ENCODE measurements at places on chromosomes 16 and 17.

DNA sequence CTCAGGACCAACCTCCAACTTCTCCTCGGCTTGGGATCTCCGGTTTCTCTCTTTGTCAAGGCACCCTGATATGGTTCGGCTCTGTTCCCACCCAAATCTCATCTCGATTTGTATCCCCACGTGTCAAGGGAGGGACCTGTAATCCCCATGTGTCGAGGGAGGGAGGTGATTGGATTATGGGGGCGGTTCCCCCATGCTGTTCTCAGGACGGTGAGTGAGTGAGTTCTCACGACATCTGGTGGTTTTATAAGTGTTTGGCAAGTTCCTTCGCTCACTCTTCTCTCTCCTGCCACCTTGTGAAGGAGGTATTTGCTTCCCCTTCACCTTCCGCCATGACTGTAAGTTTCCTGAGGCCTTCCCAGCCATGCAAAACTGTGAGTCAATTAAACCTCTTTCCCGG, 117.9 kb downstream of the SEC14L1 start:
- DNase-seq, result no peak

DNA sequence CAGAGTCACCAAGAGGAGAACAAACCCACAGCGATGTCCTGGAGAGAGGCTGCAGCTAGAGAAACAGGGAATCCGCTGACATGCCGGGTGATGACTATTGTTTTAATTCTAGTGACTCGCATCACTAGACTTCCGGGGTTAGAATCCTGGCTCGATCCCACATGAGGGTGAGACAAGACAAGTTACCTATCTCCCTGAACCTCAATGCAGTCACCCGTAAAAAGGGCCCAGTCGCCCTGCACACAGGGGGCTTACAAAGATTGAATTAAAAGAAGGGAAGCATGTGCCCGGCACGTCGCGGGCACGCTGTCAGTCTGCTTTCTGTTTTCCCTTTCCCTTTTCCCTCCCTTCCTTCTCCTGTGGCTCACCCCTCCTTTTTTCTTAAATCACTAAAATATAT, 212.9 kb upstream of the FOXF1 start:
- no peak for DNase-seq

DNA sequence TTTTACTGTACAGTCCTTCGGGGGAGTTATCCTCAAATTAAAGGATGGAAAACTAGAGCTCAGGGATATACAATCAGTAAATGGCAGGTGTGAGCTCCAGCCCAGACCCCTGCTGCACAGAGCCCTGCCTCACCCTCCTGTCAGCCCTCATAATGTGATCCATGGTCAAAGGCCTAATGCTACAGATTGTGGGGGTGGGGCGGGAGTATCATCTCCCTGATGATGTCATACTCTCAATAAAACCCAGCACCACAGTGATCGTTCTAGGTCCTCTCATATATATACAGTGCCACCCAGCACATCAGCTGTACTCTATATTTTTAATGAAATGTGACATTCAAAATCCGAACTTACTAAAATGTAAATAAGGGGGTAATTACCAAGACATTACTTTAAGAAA, 61.5 kb downstream of the SLC39A11 start:
- DNase-seq, result no peak

DNA sequence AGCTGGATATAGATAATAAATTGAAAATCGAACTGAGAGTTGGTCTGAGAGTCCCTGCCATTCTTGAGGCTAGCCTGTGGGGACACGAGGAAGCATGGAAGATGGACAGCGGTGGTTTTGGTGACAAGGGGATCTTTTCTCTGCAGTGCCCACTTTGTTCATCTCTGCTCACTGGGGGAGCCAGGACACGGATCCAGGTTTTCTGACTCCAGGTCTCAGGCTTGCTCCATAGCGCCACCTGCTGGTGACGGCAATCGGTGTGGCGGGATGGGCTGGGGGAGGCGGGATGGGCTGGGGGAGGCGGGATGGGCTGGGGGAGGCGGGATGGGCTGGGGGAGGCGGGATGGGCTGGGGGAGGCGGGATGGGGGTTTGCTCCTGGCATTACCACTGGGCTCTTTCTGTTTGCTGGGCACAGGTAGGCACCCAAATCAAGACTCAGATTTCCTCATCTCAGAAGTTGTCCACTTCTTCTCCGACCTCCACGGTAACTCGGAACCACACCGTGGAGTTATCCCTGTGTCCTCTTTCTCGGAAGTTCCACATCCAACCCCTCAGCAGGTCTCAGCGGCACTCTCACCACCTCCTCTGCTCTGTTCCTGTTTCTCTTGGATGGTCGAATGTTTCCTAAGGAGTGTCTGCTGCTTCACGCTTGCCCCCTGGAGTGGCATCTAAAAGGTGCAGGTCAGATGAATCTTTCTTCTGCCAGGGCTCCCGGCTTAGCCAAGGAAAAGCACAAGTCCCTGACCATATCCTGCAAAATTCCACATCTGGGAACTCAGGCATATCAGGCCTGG, 142.4 kb downstream of the CYLD start:
- DNase-seq, result no peak

GRCh38 chr17:32124985-32125847, 17.1 kb upstream of the RHOT1 start:
- DNase-seq, result no peak

DNA sequence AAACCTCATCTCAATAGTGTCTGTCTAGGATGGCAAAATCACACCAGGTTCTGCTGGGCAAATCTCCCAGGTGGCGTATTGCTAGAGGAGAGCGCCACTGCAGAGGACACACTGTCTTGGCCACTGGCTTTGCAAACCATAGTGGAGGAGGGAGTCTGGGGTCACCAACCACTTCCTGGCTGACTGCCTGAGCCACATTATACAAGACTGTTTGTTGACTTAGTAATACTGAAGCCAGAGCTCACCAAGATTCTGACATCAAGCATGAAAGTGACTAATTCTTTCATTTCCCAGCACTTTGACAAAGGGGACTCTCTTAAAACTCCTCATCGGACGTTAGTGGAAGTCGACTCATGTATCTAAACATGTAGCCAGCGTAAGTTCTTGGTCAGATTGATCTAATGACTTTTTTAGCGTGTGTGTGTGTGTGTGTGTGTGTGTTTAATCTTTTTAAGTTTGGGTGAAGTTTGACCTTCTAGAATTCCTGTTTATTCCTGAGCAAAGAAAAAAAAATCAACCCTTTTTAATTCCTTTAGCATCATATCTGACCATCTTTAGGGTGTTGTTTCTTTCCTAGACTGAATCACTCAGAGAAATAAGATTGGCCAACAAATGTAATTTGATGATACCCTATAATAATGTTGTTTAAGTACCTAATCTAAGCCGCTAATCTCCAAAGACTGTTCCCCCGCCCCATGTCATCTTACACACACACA, 13.7 kb downstream of the PITPNC1 start:
- DNase-seq, result peak; percentile 73

- DNase-seq, result no peak
These were observed 28.5 kb downstream of the IQCK start for GRCh38 chr16:19746561-19746960.

GRCh38 chr17:7340179-7340578, 3.9 kb downstream of the ACAP1 start:
- no peak for DNase-seq

GRCh38 chr17:40443988-40444899, 994 bp downstream of the IGFBP4 start:
- DNase-seq, result no peak

- DNase-seq, result no peak
These were observed 34.2 kb upstream of the MRTFB start for GRCh38 chr16:14036889-14037288.

DNA sequence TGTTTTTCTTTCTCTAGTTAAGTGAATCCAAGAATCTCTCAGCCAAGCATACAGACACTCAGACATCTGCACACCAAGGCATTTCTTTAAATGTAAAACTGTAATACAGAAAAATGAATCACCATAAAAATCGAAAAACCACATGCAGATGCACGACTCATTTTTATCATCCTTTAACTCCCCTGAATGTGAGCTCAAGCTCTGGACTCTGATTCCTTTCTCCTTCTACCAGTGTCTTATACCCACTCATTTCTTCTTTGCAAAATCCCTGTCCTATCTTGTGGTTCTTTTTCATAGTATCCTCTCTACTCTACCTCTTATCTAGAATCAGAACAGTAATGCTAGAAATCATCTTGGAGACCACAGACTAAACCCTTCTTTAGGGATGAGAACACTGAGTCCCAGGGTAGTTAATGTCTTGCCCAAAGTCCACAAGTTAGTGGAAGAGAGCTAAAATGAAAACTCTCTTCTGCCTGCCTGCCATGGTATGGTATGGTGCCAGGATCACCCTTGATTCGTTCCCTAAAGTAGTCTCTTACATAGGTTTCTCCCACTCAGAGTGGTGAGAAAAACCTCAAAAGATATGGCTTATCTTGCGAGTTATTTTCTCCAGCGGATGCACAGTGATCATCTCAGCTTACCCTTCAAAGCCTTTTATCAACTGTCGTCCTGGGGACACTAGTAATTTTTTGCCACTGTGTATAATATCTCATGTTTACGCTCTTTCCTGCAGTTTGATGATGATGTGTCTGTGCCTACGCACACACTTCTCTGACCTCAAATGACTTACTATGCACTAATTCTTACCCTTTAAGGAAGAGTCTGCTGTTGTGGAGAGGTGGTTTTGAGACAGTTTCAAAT, 30.2 kb downstream of the BRD7 start:
- DNase-seq, result no peak

GRCh38 chr17:78608122-78608803, 31.1 kb upstream of the DNAH17 start:
- DNase-seq, result no peak

DNA sequence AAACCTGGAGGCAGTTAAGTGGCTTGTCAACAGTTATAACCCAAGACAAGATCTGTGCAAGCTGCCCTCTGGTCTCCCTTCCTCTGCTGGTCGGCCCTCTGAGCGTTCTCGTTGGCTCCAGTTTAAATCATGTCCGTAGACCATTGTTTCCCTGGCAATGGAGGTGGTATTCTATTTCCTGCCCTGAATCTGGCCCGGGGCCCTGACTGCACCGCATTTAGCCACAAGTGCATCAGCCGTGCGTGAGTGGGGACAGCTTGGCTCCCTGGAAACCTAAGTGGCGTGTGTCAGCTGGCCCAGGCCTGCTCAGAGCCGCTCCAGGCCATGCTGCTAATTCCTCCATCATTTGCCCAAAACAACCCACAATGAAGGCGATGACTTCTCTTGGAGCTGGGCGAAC, 15.0 kb upstream of the MYLK3 start:
- no peak for DNase-seq

GRCh38 chr17:77571155-77571981, 387.1 kb upstream of the TNRC6C start:
- DNase-seq, result no peak

DNA sequence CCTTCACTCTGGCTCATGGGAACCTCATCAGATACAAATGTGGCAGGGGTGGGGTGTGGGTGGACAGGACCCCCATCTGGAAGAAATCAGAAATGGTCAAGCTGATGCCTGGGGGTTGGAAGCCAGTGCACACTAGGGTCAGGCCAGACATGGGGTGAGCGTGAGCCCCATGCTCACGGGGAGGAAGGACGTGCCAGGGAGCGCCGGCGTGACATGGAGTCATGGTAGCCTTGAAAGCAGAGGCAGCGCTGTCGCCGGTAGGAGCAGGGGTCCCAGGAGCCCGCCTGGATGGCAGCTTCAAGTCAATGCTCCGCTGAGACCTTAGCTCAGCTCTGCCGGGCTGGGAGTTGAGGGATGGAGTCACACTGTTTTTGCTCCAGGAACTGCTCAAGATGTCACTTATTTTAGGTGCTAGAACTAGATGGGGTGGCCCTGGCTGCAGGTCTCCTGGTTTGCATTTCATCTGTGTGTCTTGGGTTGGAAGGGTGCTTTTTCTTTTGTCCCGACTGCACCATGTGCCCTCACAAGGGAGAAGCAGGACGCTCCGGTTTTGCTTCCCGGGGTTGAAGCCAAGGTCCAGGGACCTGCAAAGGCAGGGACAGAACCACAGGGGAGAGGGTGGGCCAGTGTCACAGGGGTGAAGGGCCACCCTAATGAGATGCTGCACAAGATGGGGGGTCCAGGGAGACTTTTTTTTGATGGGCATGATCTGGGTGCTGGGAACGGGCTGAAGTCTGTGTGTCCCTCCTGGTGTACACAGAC, 51.4 kb downstream of the USP22 start:
- DNase-seq, result no peak

- DNase-seq, result peak; percentile 80
These were observed 73.9 kb downstream of the STH start for GRCh38 chr17:46072998-46073397.

GRCh38 chr17:55202896-55203295, 61.9 kb upstream of the HLF start:
- no peak for DNase-seq

DNA sequence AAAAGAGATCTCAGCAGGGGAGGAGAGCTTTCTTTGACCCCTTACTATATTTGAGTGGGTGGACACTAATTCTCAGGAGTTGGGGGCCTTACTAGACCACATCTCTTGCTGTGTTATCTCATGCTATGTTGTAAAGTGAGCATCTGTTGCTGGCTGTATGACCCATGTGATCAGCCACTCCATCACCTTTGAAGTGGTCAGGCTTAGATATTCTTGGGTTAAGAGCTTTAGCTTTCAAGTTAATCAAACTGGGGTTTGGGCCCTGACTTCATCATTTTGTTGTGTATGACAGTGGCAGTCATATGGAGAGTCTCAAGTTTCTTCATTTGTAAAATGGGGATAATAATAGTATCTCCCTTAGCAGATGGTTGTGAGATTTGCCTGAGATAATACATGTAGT, 201.1 kb downstream of the FTO start:
- no peak for DNase-seq

DNA sequence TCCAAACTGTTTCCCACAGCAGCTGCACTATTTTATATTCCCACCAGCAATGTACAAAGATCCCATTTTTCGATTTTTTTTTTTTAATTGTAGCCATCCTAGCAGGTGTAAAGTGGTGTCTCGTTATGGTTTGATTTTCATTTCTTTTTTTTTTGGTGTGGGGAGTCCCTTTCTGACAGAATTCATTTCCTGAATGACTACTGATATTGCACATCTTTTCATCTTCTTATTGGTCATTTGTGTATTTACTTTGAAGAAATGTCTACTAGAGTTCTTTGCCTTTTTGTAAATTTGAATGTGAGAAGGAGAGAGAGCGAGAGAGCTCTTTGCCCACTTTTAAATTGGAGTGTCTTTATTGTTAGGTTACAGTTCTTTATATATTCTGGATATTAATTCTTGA, 14.0 kb downstream of the CYB5B start:
- DNase-seq, result no peak

DNA sequence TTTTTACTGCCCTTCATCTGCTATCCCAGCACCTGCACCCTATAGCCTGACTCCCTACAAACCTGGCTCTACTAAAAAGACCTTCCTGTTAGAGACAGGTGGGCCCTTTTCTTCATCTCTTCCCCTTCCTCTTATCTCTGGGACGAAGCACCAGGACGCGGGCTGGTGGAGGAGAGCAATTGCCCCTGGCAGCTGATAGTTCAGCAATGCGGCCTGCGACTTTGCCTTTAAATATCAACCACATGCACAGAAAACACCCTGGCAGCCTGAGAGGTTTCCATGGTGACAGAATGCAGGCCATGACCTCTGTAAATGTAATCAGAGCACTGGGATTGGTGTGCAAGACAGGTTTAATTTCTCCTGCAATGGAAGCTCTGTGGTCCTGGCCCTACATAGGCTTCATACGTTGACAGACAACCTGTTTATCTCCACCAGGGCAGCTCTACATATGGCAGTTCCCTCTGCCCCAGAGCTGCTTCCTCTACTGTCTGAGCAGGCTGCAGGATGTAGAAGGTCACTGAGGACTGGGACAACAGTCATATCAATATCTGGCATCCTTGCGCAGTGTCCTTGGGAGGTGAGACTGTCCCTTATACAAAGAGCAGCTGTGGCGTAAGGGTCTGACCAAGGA, 10.0 kb upstream of the SKAP1 start:
- no peak for DNase-seq

- DNase-seq, result no peak
These were observed 60.9 kb downstream of the MYO18A start for GRCh38 chr17:29119265-29119664.

- no peak for DNase-seq
These were observed 127.1 kb upstream of the PLCG2 start for GRCh38 chr16:81651758-81652718.
